ENCODE measurements at places on chromosomes 7 and 10.

- DNase-seq, result no peak
Measured at GRCh38 chr10:3935933-3936359, 150.9 kb upstream of the KLF6 start.

GRCh38 chr10:94630017-94630688 lies 53.4 kb upstream of the CYP2C18 start:
- no peak for DNase-seq

DNA sequence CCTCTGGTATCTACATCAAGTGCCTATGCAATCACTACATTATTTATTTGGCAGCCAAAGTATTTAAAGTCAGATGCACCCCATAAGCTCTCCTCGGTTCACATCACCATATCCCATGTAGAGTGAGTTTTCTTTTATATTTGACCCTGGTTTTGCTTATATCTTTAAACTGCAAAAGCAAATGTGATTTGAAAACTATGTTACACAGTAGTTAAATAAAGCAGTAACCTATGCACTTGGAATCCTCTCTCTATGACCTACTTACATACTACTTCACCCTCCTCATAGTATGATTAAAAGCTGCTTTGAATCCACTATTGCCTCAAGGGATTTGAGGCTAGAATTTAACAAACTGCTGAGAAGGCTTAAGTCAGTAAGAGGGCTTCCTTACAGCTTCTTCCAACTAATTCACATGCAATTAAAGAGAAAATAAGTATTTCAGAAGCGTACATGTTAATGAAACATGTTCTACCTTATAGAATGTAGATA lies 2.2 kb upstream of the CELF2 start:
- DNase-seq, result no peak

GRCh38 chr10:103932971-103933370 lies 15.0 kb upstream of the STN1 start:
- DNase-seq, result no peak

GRCh38 chr10:7567911-7568620 lies 98.7 kb downstream of the ITIH5 start:
- DNase-seq, result no peak

DNA sequence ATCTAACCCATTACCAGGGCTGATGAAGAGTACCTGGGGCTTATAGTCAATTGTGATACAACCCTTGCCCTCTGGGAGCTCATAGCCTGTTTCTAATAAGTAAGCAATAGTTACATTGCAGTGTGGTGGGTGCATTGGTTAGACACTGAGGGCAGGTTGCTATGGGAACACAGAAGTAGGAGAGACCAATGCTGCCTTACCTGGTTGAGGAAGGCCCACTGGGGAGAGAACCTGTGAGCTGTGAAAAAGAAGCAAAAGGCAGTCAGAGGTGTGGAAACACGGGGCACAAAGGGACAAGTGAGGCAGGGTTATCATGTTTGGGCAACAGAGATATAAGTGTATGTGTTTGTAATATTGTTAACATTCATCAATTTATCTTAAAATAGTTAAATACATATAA lies 51.9 kb downstream of the WDFY4 start:
- DNase-seq, result no peak

DNA sequence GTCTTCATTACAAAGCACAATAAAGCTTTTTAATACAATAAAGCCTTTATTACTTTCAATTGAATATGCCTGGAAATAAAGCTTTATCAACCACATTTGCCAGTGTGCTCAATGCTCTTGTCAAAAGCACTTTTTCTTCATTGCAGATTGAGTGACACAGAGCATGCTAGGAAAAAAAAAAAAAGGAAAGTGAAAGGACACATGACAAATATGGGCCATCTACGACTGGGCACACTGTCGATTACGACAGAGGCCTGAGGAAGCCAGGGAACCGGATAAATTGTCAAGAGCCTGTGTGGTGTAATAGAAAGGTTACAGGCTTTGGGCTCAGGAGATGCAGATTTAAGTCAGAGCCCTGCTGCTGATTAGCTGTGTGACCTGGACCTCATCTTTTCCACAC lies 84.8 kb upstream of the LRGUK start:
- no peak for DNase-seq

DNA sequence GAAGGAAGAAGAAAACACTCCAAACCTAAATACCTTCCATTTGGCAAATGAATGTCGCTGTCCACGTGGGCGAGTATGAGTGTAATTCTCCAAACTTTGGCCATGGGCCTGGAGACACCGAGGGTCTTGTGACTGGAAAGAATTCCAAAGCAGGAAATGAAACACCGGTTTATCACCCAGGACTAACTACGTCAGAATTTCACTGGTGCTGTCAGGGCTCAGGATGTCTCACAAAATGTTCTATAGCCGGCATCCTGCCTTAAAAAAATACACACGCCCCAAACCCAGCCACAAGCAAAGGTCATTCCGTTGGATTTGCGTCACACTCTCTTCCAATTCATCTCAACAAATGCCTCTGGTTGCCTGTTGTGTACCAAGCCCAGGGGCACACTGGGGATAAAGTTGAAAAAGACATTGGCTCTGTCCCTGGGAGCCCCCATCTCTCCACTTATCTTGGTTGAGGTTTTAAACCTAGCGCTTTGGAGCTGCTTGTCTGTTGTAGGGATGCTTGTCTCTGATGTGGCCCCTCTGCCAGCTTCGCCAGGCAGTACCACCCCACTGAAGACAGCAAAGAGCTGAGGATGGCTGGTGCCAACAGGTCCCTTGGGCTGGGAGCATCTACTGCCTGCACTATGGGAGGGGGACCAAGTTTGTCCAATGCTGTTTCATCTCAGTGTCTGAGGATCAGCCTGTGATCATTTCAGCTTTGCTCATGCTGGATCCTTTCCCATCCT lies 31.2 kb downstream of the GSTO2 start:
- DNase-seq, result no peak

Measured in activated effector memory CD4-positive, alpha-beta T cell treated with Interleukin-2 at 50 U/mL for 16 hours (primary cell).